ENCODE measurements at places on chromosomes 3 and 15.

DNA sequence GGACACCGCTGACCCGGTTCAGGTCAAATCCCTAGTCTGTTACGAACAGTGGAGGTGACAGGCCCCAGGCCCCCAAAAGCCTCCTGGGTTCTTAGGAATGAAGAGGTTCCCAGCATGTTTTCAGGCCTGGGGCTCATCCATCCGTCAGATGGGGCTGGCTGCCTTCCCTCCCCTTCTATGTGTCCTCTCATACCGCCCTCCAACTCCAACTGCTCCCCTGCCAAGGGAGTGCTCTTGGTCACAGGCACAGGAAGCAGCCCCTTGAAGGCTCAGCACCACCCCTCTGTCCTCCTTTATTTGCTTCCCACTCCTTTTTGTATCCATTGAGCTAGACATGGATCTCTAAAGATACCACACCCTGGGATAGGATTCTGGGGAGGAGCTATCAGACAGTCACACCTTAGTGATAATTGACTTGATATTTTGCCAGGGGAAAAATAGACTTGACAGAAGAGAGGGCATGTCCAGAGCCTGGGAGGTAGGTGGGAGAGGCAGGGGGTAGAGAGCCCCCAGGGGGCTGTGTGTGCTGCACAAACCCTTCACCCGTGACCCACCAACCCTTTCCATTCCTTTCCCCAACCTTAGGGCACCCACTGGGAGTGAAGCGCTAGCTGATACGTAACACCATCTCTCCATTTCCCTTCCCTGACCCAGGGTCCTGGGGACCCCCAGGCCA is 10.7 kb upstream of the CSPG4 start:
- no peak for DNase-seq

- no peak for DNase-seq
Measured at GRCh38 chr15:52278135-52278534, 17.5 kb downstream of the MYO5C start.

- DNase-seq, result no peak
Measured at GRCh38 chr3:54251705-54252104, 129.4 kb downstream of the CACNA2D3 start.

GRCh38 chr3:194756791-194757325 is 71.2 kb downstream of the FAM43A start:
- no peak for DNase-seq

All from cortex of kidney (tissue), 1 donor.